Hematopoietic multipotent progenitor cell treated with erythropoietin and hydrocortisone succinate and interleukin-3 and kit ligand, for 17 days (in vitro differentiated cells): ENCODE measurements at places on chromosomes 4 and X.

DNA sequence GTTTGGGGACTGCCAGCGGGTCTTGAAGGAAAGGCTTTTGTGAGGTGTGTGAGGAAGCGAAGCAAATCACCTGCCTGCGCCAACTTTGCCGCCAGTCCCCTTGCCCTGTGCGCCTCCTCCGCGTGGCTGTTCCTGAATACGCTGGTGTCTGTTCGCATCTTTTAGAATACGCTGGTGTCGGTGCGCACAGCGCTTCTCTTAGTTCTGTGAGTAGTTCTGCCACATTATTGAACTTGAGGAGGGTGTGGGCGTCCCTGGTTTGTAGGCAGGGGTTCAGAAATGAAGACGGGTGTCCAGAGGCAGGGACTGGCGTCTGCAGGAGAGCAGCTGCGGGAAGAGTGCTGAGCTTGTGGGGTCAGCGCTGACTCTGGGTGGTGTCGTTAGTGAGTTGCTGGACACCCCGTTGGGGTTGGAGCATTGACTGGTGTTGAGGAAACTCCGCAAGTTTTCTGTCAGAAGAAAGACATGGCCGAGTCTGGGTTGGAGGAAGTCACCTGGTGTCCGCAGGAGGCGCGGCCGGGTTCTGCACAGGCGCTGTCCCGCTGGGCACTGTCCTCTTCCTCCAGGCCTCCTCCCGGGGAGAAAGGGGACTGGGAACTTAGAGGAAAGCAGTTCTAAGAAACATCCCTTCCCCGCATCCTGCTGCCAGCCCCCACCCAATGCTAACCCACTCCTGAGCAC, 930 bp downstream of the ZNF718 start:
- peak; percentile 4 for DNase-seq

- DNase-seq = peak; percentile 51
Observed at GRCh38 chrX:73855546-73855945, 292.5 kb downstream of the CHIC1 start.

DNA sequence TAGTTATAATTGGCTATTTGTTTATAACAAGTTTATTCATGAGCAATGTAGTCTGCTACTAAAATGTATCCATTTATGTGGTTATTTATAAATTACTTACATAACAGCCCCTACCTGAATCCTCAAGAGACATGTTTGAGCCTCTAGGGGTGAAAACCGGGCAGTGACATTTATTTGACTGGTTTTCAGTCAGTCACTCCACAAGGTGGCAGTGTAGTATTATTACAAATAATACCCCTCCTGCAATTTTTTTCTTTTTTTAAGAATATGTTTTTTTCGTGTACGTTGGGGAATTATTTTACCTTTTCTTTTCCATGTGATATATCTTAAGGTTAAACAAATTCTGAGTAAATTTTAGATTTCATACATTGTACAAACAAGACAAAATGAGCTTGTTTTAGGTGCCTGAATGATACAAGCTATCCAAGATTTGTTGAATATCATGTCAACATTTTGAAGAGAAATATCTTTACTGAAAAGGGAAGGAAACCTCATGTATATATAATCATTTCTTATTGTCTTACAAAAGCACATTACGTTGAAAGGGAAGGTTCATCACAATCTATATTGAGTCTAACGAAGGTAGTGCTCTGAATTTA, 598.7 kb upstream of the TECRL start:
- no peak for DNase-seq

DNA sequence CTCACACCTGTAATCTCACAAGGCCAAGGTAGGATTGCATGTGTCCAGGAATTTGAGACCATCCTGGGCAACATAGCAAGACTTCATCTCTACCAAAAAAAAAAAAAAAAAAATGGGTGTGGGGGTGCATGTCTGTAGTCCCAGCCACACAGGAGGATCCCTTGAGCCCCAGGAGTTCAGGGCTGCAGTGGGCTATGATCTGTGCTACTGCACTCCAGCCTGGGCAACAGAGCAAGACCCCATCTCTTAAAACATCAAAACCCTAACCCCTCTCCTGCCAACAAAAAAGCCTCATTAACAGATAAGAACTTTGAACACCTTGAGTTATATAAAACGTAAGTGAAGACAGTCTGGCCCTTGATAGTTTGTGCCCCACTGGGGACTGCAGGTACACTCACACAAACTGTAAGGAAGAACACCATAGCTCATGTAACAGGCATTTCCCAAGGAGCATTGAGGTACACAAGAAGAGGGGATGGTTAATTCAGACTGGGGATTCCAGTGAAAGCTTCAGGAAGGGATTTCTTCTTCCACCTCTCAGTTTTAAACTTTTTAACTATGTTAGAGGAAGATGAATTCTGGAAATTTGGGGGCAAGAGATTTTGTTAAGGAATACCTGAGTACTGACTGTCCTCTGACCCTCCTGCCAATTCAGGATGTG, 34.7 kb downstream of the RBPJ start:
- DNase-seq = no peak

DNA sequence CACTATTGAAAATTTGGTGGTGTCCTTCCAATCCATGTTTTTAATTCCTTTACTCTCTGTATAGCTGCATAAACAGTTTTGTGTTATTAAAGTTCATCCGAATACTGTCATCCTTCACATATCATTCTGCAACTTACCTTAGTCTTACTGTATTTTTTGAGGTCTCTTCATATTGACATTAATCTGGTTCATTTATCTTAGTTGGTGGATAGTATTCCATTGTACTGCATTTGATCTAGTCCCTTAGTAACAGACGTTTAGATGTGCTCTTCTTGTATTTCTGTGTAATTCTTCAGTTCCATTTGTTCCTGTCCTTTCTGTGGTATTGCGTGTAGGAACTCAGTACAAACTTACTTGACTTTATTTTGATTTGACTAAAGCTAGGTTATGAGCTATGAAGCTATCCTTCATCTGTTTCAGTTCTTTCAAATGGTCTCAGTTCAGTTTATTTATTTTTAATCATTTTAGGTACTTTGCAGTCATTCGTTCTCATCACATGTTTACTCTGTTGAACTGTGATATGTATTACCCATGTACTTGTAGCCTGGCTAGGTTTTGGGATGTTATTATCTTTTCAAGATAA, 41.3 kb downstream of the RAPGEF2 start:
- peak; percentile 68 for DNase-seq

DNA sequence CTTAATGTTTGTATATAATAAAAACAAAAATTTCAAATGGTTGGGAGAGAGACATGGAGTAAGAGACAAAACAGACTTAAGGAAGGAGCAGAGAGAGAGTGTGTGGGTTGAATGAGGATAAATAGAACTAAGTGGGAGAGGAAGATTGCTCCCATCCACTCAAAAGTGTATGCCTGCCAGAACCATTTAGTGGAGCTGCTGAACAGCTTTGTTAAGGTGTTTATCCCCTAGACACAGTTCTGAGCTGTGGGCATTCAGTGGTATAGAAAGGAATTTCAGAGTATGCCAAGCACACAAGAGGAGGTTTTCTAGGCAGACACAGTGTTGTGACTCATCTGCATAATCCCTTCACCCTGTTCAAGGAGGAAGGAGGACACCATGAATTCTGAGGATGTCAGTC, 508.6 kb upstream of the EPHA5 start:
- DNase-seq = no peak

- no peak for DNase-seq
Observed at GRCh38 chr4:120886191-120886590, 36.3 kb downstream of the PRDM5 start.

DNA sequence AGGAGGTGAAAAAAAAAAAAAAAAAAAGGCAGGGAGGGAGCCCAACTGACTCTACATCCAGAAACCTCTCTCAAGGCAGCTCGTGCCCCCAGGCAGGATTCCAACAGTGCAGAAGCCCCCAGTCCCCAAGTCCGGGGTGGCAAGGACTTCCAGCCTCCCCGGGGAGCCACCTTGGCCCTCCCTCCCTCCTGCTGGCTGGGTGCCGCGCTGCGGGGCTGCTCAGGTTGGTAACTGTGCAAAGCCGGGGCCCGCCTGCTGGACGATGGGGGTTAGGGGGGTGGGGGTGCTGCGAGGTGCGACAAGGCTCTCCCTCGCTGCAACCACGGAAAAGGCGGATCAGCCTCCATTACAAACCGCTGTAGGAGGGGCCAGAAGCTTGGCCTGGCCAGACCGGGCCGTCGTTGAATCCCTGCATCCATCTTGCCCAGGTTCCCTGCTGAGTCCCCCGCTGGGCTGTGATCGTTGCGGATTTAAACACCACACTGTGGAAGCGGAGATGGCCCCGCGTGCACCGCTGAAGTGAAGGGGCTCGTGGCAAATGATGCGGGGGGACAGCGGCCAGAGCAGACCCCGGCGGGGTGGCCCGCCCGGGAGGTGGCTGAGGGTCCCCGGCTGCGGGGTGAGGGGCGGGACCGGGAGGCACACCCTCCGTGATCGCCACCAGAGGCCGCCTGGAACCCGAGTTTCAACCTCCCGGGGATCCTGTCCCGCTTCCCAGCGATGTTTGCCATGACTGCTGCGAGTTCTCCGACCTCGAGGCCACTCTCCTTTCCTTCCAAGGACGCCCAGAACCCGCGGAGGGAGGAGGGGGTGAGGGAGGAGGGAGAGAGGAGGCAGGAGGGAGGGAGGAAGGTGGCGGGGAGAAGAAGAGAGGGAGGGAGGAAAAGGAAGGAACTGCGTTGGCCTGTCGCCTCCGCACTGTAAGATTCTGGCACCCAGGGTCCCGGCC, 58.0 kb upstream of the DDX3X start:
- DNase-seq = peak; percentile 31

DNA sequence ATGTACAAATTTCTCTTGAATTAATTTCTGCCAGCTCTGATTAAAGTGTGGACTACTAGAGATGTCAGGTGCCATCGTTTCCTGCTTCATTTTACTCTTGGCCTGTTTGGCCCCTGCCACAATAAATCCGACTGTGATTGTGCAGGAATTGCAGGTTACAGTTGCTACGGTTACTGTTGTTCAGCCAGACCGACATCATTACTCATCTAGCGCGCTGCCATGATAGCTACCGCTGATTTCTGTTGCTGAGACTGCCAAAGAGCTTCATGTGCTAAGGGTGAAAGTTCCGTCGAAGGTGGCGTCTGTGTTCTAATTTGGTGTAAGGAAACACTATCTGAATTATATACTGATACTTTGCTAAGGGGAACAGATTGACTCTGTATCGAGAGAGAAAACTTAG, 22.1 kb downstream of the SLIT2 start:
- DNase-seq = no peak

DNA sequence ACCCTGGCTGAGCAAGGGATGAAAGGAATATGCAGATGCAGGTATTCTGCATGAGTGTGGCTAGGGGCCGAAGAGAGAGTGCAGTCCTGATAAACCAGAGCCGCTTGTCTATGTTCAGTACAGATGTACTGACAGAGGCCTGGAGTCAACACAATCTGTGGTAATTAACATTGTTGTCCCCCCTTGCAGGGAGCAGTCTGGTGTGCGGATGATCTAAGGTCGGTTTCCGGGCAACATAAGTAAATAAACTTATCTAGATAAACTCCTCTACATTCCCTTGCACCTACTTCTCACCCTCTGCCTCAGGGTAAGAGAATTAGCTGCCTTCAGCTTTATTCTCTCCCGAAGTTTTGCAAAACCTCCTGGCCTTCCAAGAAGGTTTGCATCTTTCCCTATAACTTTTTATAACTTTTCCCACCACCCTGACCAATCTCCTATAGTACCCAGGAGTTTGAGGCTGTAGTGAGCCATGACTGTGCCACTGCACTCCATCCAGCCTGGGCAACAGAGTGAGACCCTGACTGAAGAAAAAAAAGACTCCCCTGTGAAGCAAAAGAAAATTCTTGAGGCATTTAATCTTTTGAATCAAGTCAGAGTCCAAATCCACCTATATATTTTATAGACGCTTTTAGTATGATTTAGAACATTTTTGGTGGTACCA, 26.6 kb downstream of the SNX25 start:
- DNase-seq = no peak

DNA sequence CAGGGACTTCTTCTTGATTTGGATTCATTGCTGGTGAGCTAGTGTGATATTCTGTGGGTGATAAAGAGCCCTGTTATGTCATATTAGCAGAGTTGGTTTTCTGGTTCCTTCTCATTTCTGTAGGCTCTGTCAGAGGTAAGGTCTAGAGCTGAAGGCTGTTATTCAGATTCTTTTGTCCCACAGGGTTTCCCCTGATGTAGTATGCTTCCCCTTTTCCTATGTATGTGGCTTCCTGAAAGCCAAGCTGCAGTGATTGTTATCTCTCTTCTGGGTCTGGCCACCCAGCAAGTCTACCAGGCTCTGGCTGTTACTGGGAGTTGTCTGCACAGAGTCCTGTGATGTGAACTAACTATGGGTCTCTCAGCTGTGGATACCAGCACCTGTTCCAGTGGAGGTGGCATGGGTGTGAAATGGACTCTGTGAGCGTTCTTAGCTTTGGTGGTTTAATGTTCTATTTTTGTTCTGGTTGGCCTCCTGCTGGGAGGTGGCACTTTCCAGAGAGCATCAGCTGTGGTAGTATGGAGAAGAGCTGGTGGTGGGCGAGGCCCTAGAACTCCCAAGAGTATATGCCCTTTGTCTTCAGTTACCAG, 373.7 kb downstream of the AR start:
- DNase-seq = no peak

GRCh38 chr4:78775303-78776078, 659 bp upstream of the BMP2K start:
- peak; percentile 88 for DNase-seq

DNA sequence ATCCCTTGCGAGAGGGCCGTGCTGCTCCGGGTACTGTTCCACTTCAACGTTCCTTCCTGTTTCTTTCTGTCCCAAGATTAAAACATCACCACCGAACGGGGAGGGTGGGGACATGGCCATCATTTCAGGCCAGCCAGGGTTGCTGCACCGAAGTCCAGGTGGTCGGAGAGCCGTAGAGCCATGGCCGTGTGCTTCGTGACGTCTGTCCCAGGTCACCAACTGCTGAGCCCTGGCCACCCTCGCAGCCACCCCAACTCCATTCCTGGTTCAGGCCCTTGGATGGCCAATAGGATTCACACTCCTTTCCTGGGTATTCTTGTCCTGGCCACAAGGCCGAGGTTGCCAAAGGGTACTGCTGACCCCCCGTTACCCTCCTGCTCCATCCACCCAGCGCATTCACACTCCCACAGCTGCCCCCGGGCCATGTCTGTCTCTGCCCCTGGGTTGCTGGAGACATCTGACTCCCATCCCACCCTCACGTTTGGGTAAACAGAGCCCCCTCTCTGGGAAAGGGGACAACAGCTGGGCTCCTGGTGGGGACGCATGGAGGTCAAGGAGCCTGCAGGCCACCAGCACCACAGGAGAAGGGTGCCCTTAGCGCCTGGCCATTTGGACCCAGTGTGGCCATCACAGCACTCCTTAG, 103.2 kb downstream of the HMX1 start:
- DNase-seq = no peak

- peak; percentile 77 for DNase-seq
Observed at GRCh38 chrX:24647257-24648058, at the start of gene PCYT1B. TSS of gene PCYT1B (minus strand) at chrX:24647347. CDS start at chrX:24647105, 242 bp downstream.

GRCh38 chr4:184972991-184973390, 45.3 kb upstream of the HELT start:
- DNase-seq = no peak

- peak; percentile 74 for DNase-seq
Observed at GRCh38 chr4:26858947-26859401, 1.7 kb upstream of the STIM2 start.
